Lung (tissue), 17 donors: ENCODE measurements at places on chromosomes 11 and 22. TPM values are rescaled to one million over a fixed set of nuclear protein-coding genes. Genes with fewer than 3 reads are reported as not detected.
A peak's percentile ranks its signal among the peaks of the same experiment; 100 is the strongest.

DNA sequence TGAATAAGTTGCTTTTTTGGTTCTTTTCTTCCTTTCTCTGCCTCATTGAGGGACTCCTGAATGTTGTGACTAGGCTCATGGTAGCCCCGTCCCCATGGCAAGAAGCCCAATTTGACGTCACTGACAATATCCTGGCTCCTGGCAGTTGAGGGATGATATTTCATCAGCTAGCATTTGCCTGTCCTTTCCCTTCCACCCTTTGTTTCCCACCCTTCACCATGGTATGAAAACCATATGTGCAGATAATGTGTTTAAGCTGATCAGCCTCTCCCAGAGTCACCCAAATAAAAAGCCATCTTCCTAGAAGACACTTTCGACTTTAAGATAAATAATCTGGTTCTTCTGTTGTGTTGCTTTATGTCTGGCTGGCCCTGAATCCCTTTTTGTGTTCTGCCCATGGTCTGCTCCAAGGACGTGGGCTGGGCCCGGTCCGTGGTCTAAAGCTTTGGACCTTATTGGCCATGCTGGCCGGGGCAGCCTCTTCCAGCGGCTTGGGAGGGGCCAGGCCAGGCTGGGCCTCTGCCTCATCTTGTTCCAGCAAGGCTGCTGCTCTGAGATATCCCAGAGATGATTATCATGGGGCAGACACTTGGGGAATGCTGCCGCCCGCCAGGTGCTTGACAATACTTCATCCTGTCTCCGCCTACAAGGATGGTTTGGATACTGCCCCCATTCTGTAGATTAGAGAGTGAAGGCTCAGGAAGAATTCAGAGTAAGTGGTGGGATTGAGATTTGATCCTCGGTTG is 5.1 kb downstream of the TSPAN18 start:
- H3K36me3 ChIP-seq: no peaks in the 10 kb centered on the region
- peak; percentile 65 for DNase-seq
- H3K4me1 ChIP-seq: peaks cover 9% of the 10 kb centered on the region
- H3K4me3 ChIP-seq: no peak overlapping the region
- H3K27me3 ChIP-seq: no peaks in the 10 kb centered on the region

- peak; percentile 84 for DNase-seq
- no peaks in the 10 kb centered on the region for H3K27me3 ChIP-seq
- no peaks in the 10 kb centered on the region for H3K36me3 ChIP-seq
- no peak overlapping the region for H3K27ac ChIP-seq
- no peak overlapping the region for H3K4me3 ChIP-seq
These were observed 26.2 kb upstream of the TPBGL start for GRCh38 chr11:75214411-75214821.

NDUFA6 gene
- 37.9 TPM for total RNA-seq

OR52A1 gene
- total RNA-seq: not detected

DNA sequence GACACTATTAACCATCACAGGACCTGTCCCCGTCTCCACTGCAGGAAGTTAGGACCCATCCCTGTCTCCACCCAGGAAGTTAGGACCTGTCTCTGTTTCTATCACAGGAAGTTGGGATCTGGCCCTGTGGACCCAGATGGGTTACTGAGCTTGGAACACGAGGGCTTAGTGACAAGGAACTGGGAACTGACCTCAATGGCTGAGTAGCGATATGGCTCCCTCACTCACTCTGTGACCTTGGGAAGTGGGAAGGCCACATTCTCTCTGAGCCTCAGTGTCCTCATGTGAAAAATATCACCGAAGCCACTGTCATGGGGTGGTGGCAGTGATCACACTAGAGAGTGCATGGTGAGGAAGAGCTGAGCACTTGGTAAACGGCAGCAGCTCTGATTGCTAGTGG is 59.4 kb downstream of the FBLN1 start:
- H3K27ac ChIP-seq: no peak overlapping the region
- H3K4me1 ChIP-seq: no peaks in the 10 kb centered on the region
- no peak for DNase-seq
- H3K27me3 ChIP-seq: no peaks in the 10 kb centered on the region

IGF2 gene
- 23.5 TPM for total RNA-seq

DNA sequence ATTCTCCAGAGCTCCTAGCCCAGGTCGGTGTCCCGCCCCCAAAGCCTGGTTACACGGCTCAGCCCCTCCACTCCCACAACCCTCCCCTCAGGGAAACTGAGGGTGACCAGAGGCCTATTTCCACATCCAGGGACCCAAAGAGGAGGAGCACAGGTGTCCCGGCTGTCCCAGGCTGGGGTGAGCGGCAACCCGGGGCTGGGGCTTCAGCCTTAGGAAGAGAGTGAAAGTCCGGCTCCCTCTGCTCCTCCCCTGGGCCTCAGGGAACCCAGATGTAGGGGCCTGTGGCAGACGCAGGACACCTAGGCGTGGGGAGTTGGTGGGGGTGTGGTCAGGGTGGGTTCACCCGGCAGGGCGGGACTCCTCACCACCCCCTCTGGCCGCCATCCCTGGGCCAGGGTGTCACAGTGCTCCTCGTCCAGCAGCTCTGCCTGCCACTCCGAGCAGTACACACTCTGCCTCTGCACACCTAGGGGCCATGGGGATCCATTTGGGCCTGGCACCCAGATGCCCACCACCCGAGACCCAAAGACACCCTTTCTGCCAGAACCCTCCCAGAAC is 63.1 kb downstream of the ARFGAP3 start:
- H3K27me3 ChIP-seq: no peaks in the 10 kb centered on the region
- peaks cover 28% of the 10 kb centered on the region for H3K36me3 ChIP-seq
- no peak overlapping the region for H3K4me3 ChIP-seq

CDKN1C gene
- total RNA-seq: 123 TPM

ANGPTL5 gene
- not detected for total RNA-seq

- no peaks in the 10 kb centered on the region for H3K4me1 ChIP-seq
- H3K27me3 ChIP-seq: no peaks in the 10 kb centered on the region
- H3K36me3 ChIP-seq: no peaks in the 10 kb centered on the region
- no peak overlapping the region for H3K4me3 ChIP-seq
These were observed 33.5 kb downstream of the WEE1 start for GRCh38 chr11:9606809-9607510.

- no peaks in the 10 kb centered on the region for H3K27me3 ChIP-seq
- no peak overlapping the region for H3K4me3 ChIP-seq
- H3K36me3 ChIP-seq: no peaks in the 10 kb centered on the region
- no peak overlapping the region for H3K27ac ChIP-seq
- no peaks in the 10 kb centered on the region for H3K4me1 ChIP-seq
These were observed 126.4 kb downstream of the SEZ6L start for GRCh38 chr22:26295563-26296126.

STK33 gene
- 36.5 TPM for total RNA-seq

DNA sequence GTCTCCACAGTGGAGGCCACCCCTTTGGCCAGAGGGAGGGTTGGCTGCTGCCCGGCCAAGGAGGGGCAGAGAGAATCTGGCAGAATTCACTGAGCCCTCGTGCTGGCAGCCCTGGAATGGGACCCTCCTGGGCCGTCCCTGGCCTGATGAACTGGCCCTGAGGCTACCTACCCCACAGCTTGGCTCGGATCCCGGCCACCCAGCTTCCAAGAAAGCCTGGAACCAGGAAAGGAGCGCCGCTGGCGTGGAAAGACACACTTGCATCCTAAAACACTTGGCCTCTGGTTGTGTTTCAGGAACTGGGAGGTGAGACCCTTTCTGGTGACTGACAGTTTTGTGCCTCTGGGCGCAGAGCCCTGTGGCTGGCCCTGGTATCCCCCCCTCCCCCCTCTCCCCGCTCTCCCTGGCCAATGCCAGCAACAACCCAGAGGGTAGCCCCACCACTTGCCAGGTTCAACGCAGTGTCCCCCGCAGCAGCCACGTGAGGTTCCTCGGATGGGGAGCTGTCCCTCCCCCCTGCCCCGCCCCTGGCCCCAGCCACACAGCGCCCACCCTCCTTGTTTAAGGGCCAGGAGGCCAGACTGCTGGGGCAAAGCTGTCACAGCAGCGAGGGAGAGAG is 693 bp downstream of the NFAM1 start:
- peaks cover 26% of the 10 kb centered on the region for H3K4me1 ChIP-seq
- H3K27ac ChIP-seq: peak overlapping the region; percentile 69
- H3K36me3 ChIP-seq: no peaks in the 10 kb centered on the region
- H3K27me3 ChIP-seq: peaks cover 5% of the 10 kb centered on the region
- H3K4me3 ChIP-seq: no peak overlapping the region

DNA sequence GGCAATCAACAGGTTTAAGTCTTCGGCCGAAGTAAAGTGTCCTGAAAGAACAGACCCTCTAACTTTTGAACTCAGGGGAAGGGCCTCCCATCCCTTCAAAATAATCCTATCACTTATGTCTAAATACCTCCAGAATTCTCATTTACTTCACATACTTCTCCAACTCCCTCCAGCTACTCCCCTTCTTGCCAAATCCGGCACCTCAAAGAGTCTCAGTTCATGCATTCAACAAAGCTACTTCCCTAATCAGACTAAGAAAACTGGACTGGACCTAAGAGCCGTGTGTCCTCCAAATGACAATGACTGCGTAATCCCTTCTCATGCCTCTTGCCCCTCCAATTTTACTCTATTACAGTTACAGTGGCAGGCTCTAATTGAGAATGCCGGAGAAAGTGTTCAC is 1.3 kb downstream of the DDB1 start:
- H3K27ac ChIP-seq: no peak overlapping the region
- no peak for DNase-seq
- H3K4me3 ChIP-seq: no peak overlapping the region
- peaks cover 11% of the 10 kb centered on the region for H3K36me3 ChIP-seq

DNA sequence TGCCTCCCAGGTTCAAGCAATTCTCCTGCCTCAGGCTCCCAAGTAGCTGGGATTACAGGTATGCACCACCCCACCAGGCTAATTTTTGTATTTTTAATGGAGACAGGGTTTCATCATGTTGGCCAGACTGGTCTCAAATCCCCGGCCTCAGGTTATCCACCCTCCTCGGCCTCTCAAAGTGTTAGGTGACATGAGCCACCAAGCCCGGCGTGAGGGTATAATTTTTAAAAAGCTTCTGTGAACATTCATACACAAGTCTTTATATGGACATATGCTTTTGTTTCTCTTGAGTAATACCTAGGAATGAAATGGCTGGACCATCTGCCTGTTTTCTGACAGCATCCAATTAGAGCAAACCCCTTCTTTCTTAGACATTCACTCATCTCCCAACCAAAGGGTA is 14.3 kb upstream of the NAALAD2 start:
- H3K27me3 ChIP-seq: no peaks in the 10 kb centered on the region
- H3K27ac ChIP-seq: no peak overlapping the region
- no peak for DNase-seq
- no peaks in the 10 kb centered on the region for H3K4me1 ChIP-seq

GALR3 gene
- total RNA-seq: not detected

DNA sequence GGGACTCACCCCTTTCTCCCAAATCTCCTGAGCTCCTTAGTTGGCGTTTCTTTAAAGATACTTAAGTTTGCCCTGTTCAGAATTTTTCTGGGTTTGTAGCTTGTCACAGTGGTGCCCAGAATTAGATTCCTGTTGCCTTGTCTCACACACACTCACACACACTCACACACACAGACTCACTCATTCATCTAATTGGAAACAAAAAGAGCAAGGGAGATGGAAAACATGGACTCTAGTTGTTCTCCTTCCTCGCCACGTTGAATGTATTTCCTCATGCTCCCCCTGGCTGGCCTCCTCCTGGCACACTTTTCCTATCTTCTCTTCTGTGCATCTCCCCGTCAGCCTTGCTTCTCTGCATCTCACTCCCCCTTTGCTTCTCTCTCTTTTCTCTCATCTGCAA is 752.3 kb downstream of the NTM start:
- H3K4me3 ChIP-seq: no peak overlapping the region
- H3K27ac ChIP-seq: no peak overlapping the region
- H3K36me3 ChIP-seq: peaks cover 2% of the 10 kb centered on the region
- peak; percentile 49 for DNase-seq
- no peaks in the 10 kb centered on the region for H3K4me1 ChIP-seq
- no peaks in the 10 kb centered on the region for H3K27me3 ChIP-seq

DNA sequence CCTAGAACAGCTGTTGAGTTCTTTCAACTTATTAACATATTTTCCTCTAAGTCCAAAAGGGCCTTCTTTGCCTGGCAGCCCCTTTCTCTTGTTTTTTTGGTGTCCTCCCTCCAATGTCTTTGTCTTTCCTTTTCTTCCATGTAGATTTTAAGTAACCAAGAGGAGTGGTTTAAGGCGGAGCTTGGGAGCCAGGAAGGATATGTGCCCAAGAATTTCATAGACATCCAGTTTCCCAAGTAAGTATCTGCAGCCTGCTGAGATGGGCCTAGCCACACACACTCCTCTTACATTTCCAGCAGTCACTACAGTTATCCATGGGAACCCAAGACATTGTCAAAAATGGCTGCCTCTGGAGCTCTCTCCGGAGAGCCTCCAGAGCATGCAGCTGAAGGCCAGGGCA is 4.5 kb upstream of the TMA7B start:
- H3K4me3 ChIP-seq: no peak overlapping the region
- no peaks in the 10 kb centered on the region for H3K4me1 ChIP-seq
- no peaks in the 10 kb centered on the region for H3K36me3 ChIP-seq

DNA sequence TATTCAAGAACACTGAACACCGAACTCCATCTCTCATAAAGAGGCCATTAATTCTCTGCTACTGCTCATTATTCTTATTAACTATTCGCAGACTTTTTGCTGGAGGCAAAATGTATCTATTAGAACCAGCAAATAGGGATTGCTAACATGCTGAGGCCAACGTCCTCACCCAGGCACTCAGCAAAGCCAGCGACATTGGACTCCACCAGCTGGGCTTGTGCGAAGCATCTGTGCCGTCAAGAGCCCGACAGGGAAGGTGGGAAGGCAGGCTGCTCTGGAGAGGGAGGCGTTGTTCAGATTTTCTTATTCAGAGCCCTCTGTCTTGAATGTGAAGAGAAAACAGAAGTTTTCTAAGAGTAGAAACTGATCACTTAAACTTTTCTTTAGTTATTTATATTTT is 615.6 kb upstream of the KIRREL3 start:
- no peak for DNase-seq
- H3K27ac ChIP-seq: no peak overlapping the region
- no peak overlapping the region for H3K4me3 ChIP-seq
- H3K4me1 ChIP-seq: no peaks in the 10 kb centered on the region
- H3K36me3 ChIP-seq: no peaks in the 10 kb centered on the region

DNA sequence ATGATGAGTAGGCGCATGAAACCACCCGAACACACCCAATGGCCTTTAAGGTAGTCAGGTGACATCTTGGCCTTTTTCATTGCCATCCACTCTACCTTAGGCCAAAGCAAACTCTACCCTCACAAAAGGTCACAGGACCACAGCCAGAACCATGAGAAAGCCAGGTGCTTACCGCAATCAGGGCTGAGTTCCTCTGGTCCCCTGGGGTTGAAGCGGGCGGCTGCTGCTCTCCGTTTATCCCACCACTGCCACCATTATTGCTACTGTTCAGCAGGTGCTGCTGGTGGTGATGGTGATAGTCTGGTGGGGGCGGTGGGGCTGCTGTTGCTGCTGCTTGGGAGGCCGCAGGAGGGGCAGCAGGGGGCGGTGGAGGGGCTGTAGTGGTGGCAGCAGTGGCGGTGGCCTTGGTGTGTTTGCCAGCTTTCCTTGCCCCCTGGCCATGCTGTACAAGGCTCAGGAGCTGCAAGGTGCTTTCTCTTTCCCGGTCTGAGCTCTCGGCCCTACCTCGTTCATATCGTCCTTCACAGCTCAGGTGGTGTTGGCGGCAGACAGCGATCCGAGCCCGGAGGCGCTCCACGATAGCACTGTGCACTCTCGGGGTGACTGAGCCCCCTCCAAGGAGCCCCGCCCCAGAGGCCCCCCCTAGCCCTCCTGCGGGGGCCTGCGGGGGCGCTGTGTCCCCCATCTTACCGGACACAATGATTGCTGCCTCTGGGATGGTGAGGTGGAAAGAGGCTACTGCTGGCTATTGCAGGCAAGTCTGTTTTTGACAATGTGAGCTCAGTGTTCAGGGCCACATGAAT is 1.6 kb downstream of the MAML2 start:
- peak overlapping the region; percentile 90 for H3K27ac ChIP-seq
- peak overlapping the region; percentile 42 for H3K4me3 ChIP-seq
- H3K27me3 ChIP-seq: no peaks in the 10 kb centered on the region
- DNase-seq: peak; percentile 82
